ENCODE measurements at places on chromosomes 2 and 18.

GRCh38 chr2:113977660-113978523, 88.0 kb downstream of the ACTR3 start:
- DNase-seq: no peak

GRCh38 chr18:35311496-35311895, 21.5 kb upstream of the ZSCAN30 start:
- no peak for DNase-seq

DNA sequence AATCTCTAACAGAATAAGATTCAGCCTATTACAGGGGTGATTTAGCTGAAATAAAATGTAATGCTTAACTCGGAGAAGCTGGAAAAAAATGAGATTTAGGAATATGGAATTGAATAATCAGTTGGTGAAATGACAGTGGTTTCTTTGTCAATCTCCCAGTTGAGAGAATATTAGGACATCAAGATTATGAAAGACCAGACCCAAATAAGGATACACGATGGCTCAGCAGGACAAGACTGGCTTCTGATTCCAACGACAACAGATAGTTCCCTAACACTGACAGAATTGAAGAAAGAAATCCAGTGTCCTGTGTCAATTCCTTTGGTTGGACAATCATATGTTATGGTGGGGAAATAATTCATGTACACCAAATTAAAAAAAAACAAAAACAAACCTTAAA, 55.8 kb downstream of the HRH4 start:
- DNase-seq: no peak

DNA sequence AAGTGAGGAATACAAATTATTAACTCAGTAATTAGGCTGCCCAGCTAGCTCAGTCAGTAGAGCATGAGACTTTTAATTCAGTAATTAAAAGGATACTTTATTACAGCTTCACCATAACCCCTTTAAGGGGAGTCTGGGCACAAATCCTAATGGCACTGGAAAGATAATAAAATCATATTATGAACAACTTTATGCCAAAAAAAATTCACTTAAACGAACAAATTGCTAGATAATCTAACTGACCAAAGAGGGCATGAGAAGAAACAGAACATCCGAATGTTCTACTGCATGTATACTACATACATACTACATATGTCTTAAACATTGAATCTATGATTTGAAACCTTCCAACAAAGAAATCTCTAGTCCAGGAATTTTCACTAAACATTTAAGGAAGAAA, 159.5 kb downstream of the CYP26B1 start:
- DNase-seq: no peak

DNA sequence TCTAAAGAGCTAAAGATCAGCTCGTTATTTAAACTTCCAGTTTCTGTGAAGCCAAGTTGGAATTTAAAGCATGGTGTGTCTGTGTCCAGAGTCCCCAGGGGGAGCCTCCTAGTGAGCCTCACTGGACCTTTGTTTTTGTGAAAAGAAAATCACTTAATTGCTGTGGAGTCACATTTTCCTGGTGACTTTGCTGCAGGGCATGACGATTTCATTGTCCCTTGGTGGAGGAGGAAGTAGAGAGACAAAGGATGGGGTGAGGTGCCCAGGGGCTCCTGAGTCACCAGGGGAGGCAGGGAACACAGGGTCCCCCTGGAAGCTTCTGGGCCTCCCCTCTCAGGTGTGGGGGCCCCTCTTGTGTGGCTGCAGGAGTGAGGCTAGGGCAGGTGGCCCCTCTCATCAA, 19.7 kb downstream of the ATP6V1C2 start:
- DNase-seq: no peak
